Progenitor cell of endocrine pancreas (in vitro differentiated cells): ENCODE measurements at places on chromosomes 13 and 19.

DNA sequence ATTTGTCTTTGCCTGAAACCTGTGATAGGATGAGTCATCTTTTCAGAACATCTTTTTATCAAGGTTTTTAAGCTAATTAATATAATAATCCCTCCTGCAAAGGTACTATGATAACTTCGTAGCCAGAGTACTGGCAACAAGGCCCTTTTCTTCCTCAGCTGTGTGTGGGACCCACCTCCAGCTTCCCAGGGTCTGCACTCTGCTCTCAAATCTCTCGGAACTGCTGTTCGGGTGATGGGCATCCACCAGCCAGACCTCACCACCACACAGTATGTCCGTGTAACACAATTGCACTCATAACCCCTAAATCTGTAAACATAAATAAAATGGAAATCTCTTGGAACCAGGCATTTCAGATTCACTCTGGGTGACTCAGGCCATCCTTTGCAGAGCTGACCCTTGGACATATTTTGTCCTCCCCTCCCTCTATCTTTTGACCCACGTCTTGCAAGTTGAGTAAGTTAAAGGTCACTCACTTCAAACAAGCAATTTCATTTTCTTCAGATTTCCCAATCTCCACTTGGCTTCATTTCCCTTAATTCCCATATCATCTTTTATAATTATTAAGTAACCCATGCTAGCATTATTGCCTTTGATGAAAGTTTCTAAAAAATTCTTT is 29.5 kb downstream of the COL4A1 start:
- DNase-seq = no peak

- DNase-seq = peak; percentile 31
Measured at GRCh38 chr13:87677496-87678371, 6.6 kb downstream of the SLITRK5 start.

DNA sequence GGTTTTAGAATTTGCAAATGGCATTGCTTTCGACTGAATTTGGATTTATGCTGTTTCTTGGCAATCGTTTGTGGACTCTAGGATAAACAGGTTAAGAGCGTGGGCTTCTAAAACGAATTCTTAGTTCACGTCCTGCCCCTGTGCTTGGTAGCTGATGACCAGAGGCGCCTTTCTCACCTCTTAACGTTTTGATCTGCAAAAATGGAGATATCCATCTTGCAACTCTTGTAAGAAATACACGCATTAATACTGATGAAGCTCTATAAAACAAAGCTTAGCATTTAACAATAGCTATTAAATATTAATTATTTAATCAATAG is 580 bp upstream of the KATNAL1 start:
- DNase-seq = no peak

GRCh38 chr13:94028650-94029049 is 450.8 kb downstream of the DCT start:
- no peak for DNase-seq

DNA sequence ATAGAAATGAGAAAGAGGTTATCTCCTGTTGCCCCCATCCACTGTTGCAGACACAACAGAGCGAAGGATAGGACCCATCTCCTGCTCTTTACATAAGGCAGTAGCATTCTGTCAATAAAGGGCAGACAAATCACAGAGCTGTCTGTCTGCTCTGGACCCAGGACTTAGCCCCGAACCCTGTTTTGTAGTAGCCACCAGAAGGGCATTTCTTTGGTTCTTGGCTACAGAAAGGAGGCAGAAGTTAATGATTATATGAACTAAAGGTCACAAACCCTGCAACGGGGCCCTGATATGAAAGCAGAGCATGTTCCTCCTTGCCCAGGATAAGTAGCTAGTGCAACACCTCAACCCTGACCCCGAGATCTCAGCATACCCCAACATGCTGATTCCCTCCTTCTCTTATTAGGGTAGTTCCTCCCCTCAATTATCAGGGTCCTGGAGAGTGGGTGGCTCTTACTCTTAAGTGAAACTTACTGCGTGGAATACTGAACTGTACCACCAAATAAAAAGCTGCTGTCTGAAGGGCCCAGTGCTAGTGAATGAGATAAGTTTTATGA is 680.4 kb upstream of the SPRY2 start:
- no peak for DNase-seq

DNA sequence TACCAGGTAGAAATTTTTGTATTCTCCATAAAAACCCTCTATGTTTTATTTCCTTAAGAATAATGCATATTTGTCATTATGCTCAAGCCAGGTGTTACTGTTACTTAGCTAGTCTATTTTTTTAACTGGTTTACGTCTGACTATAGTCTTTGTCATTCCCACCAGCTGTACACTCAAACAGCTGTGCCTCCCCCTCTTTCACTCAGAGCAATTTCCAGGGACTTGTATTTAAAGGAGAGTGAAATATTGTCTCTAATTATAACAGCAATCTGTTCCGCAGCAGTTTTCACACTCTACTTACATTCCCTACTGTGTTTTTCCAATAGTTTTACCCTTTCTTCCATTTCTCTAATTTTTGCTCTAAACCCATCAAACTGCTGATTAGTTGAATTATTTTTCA is 813.6 kb upstream of the MIR17HG start:
- no peak for DNase-seq

GRCh38 chr13:50581586-50582196 is 261.8 kb downstream of the DLEU7 start:
- no peak for DNase-seq

GRCh38 chr13:45367358-45367757 is 26.4 kb upstream of the TPT1 start:
- no peak for DNase-seq

DNA sequence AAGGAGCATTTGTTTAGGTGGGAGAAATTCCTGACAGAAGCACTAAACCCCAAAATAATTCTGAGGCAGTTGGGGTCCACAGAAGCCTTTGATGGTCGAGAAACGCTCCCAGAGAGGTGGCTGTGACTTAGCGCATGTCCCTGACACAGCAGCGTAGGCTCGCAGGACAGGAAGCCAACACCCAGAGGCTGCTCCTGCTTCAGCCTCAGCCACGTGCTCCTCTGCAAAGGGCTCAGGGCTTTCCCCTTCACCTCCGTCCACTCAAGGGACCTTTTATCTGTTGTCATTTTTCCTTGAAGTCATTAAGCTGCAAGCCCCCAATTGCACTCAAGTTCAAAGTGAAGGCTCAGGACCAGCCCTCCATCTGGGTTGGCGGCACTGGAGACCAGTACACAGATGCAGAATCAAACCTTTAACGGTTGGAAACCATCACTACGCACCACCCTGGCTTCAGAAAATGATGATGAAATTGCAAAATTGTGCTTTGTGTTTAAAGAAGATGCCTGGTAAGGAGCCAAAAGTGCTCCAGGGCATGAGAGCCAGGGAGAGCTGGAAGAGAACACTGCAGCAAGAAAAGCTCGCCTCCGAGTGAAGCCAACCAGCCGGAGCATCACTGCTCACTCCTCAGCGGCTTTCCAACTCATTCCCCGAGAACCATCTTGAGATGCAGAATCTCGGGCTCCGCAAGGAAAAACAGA is 219.6 kb downstream of the RAP2A start:
- DNase-seq = no peak

- DNase-seq = no peak
Measured at GRCh38 chr19:17406887-17407196, 1.4 kb upstream of the BST2 start.

DNA sequence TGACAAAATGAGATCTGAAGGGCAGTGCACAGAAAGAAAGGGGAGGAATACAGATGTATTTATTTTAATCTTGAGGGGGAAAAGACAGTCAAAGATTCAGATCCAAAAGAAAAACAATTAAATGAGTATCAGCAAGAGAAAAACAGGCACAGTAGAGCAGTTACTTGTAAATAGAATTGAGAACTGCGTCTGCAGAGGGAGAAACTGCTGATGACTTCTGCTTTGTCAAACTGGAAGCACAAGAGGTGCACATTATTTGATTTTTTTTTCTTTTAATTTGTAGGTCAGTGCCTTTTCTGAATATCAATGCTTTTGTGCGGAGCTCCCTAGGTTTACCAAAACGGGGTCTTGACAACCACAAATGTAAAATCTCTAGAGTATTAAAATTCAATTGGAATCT is 37.3 kb downstream of the EFNB2 start:
- DNase-seq = no peak

- no peak for DNase-seq
Measured at GRCh38 chr13:50589651-50590054, 253.8 kb downstream of the DLEU7 start.

DNA sequence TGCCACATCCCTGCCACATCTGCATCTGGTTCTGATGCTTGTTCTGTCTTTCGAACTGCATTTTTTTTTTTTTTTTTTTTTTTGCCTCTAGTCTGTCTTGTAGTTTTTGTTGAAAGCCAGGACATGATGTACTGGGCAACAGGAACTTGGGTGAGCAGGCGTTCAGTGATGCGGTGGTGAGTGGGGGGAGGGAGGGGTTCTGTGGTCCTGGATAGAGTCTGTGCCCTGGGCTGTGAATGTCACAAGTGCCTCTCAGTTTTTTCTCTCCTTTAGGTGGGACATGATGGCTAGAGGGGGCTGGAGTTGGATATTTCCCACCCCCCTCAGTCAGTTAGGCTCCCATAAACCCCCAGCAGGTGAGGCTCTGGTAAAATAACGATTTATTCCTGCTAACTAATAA is 3.5 kb downstream of the CEACAM4 start:
- DNase-seq = no peak

DNA sequence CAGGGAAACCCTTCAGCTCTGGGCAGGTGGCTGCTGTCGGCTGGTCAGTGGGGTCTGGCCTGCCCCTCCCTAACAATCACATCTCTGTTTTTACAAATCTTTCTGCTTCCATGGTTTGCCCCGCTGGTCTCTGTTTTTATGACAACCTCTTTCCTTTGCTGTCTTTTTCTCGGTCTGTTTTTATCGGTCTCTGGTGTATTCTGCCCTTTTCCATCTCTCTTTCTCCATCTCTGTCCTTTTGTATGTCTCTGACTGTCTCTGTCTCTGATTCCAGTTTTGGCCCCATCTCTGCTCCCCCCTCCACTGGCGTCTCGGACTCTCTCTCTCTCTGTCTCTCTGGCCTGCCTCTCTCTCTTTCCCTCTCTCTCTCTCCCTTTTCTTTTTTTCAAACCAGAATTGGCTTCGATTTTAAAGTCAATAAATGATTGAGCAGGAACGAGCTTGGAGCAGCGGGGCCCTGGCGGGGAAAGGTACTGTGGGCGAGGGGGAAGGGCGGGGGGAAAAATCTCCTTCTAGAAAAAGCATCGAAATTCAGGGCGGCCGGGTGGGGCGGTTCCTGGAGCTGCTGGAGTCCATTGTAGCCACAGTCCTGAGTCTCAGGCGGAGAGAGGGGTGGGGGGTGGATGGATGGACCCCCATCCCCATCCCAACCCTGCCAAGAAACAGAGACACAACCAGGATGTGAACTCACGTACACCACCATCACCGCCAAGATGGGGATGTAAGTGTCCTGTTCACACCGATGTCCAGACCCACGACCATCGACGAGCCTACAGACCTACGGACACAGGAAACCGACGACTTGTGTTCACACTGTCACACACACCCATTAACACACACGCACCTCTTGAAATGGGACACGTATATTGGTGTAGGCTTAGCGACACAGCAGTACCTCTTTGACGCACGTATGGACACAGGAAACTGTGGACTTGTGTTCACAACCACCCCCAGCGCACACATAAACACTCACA is 3.0 kb downstream of the NFIX start:
- no peak for DNase-seq

GRCh38 chr13:76750126-76750525 is 136.1 kb downstream of the KCTD12 start:
- DNase-seq = no peak

DNA sequence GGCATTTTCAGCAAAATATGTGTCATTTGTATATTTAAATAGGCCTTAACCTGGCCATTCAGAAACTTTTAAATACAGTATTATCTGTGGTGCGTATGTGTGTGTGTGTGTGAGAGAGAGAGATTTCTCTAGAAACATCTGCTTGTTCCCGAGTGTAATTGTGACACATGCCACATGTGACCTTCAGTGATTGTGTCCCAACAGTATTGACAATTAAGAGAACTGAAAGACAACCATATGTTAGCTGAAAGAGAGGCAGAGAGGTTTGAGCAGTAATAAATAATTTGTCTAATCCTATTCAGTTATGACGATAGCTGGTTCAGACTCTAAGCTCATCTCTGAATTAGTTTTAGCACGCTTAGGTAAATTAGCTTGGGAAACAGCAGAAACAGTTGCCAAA is 1503.1 kb downstream of the PCDH9 start:
- DNase-seq = no peak

GRCh38 chr19:42324655-42325307 is 654 bp upstream of the MEGF8 start:
- DNase-seq = no peak

DNA sequence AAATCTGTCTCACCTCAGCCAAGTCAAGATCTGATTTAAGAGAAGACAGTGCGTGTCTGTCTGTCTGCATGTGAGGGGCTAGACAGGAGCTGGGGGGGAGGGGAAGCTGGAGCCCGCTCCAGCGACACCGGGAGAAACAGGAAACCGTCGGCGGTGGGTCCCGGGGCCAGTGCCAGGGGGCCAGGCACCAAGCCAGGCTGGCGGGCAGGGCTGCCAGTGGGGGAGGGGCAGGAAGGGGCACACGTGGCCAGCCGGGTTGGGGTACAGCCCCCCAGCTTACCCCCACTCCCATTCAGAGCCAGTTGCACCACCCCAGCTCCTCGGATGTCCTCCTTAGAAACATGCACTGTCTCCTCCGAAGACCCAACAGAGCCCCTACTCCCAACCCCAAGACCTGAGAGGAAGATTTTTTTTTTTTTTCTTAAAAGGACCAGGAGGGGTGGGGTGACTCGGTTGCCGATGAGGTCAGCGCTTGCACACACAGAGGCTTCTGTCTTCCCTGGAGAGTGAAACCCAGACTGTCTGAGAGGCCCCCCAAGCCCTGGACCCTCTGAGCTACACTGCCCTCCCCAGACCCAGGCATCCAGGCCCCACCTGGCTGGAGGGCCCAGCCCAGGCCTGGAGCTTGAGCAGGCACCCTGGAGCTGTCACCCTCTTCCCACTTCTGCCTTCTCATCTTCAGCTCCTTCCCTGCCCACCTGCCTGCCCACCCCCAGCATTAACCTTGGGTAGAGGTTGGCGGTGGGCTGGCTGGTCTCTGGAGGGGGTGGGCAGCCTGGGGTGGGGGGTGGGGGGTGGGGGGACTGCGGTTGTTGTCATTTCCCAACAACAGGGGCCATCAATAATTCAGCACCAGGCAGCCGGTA is 4.0 kb downstream of the ERF start:
- no peak for DNase-seq
